ENCODE measurements at places on chromosomes 4 and X.

DNA sequence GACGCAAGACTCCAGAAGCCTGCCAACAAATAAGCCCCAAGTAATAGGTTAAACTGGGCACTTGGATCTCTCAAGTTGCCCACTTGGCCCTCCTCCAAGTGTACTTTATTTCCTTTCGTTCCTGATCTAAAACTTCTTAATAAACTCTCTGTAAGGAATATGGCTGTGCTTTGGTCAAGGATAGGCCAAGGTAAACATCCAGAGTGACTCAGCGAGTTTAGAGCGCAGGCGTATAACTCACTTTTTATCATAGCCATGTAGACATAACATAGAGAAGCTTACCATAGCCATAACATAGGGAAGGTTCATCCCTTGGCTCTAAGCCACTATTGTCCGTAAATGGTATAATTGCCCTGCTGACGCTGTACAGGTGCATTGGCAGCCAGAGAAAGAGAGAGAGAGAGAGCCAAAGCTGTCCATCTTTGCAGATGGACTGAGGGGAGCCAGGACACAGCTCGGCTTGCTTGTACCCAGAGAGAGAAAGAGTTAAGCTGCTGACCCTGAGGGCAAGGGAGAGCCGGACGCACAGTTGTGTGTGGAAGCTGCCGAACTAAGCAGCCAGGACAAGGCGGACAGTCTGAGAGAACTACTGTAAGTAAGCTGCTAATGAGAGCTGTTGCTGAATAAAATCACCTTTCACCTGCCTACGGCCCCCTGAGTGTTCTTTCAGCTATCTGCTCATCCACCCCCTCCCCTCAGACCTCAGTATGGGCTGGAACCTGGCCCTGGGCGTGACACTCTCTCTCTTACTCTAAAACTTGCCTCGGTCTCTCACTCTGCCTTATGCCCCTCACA lies 1.8 kb downstream of the TLR1 start:
- no peak for DNase-seq

GRCh38 chr4:172650758-172651530 lies 517.7 kb upstream of the GALNT7 start:
- DNase-seq: no peak

DNA sequence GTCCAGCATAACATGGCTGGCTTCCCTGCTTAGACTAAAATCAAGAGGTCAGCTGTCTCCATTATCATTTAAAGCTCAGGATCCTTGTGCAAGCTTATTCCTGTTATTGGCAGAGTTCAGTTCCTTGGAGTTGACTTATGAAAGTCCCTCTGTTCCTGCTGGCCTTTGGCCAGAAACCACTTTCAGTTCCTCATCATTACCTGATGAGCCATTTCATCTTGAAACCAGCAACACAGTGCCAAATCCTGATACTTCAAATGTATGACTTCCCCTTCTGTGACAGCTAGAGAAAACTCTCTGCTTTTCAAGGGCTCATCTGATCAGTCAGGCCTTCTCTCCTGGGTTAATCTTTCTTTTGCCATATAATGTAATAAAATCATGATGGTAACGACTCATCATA lies 110.6 kb upstream of the FSTL5 start:
- DNase-seq: no peak

DNA sequence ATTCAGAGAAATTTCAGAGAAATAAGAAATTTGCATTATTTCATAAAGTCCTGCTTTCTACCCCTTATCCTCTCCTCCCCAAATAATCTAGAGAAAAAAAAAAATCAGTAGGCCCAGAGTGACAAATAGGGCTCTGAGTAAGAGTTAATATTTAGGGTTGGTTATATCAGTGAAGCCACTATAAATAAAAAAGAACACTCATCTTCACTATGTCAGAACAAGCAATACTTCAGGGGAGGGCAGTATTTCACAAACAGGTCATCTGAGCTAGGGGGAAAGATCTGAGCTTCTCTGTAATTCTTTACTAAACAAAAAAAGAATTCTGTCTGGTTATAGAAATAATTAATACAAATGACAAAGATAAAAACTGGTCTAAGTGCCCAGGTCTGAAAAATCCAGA lies 39.4 kb downstream of the PDE5A start:
- no peak for DNase-seq

- DNase-seq: no peak
Observed at GRCh38 chr4:70002507-70002906, 6.7 kb downstream of the STATH start.

GRCh38 chr4:182338063-182338462 lies 94.9 kb downstream of the TENM3 start:
- DNase-seq: no peak

DNA sequence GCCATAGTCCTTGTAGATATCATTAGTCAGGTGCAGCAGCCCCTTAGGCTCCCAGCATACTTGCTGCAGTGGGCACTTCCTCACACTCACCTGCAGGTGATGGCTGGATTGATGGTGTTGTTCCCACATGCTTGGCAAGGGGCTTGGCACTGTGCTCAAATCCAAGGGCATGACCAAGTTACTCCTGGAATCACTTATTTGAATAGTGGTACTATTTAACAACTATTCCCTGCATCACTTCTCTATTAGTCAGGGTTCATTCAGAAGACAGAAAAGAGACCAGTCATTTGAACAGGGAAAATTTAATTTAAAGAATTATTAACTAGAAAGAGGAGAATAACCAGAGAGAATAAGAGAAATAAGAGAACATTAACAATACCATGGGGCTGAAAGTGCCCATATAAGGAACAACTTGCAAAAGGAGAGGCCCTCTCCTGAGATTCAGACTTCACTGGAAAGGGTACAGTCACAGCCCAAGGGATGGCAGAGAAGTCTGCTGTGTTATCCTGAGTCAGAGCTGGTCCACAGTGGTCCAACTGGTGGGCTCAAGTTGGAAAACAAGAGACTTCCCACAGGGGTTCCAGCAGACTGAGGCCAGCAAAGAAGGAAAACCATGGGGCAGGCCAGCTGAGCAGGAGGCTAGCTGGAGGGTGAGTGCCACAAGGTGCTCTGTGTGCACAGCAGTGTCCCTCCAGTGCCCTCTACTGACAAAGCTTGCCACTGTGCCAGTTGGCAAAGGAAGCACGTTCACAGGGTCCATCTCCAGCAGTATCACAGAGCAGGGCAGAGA lies 9.8 kb downstream of the SPP1 start:
- peak; percentile 65 for DNase-seq

DNA sequence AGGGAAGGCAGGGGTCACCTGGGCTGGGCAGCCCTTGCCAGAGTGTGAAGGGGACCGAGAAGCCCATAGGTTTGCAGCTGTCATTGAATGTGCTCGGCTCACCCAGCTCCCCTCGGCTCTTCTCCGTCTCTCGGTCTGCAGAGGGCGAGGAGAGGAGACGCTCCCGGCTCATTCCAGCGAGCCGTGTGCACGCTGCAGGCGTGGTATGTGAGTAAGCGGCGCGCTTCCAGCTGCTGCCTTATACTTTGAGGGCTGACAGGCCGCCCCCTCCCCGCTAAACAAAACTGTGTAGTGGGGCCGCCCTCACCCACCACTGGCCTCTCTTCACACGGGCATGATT lies 23.0 kb upstream of the BCORL1 start:
- peak; percentile 76 for DNase-seq

DNA sequence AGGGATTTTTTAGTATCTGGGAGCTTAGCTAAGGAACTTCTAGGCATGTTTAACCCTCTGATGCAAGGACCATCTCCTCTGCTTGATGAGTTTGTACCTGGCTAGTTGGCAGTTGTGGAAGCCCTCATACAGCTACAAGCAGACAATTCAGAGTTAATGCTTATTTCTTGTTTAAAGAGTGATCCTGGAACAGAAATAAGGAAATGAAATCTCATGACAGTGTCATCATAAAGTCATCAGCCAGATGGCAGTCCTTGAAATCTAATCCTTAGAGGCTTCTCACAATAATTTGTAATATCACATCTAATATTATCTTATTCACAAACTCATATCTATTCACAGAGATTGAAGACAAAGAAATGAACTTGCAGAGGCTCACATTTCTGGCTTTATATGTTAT lies 581.6 kb upstream of the FTHL17 start:
- DNase-seq: no peak

Data from H7 (cell line).